ENCODE measurements at places on chromosomes 7 and 10.

DNA sequence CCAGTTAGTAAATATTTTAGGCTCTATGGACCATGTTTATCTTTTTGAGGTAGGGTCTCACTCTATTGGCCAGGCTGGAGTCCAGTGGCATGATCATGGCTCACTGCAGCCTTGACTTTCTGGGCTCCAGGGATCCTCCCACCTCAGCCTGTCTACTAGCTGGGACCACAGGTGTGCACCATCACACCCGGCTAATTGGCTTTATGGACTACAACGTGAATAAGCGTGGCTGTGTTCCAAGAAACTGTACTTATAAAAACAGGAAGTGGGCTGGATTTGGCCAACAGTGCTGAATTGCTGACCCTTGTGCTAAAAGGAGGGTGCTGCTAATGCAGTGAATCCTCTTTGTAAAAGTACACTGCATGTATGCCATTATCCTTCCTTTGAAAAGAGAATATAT is 111.7 kb upstream of the CDK13 start:
- DNase-seq, result no peak

DNA sequence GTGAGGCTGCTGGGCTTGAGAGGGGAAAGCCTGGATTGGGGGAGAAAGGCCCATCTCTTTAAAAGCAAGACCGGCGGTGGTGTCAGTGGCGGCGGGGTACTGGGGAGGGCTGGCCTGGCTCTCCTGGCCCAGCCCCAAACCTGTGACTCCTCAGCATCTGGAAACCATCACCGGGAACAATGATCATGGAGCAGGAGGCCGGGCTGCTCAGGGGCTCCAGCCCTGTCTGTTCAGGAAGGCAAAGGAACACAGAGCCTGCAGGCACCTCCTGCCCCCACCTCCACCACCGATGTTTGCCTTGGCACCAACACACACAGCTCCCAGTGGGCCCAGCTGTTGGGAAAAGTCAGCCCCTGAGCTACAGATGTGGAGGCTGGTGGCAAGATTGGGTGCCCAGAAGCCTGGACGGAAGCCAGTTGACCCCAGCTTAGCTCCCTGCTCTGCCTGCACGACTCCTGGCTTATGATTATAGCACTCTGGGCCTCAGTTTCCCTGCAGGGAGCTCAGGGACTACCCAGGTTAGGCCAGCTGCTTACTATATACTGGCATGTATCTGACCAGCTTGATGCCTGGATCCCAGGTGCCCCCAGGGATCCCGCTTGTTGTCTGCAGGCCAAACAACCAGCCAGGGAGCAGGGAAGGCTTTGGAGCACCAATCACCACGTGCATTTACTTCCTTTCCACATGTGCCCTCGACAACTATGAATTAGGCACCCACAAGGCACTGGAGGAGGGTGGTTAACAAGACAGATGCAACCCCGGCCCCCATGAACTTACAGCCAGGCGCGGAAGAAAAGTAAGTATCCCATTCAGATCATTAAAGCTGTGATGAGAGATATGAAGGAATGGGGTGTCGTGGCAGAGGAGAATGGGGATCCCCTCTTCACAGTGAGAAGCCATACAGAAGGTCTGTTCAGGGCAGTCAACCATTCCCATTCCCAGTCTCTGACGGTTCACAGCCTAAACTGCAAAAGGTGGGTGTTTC is 37.3 kb downstream of the ZCCHC24 start:
- DNase-seq, result peak; percentile 86

DNA sequence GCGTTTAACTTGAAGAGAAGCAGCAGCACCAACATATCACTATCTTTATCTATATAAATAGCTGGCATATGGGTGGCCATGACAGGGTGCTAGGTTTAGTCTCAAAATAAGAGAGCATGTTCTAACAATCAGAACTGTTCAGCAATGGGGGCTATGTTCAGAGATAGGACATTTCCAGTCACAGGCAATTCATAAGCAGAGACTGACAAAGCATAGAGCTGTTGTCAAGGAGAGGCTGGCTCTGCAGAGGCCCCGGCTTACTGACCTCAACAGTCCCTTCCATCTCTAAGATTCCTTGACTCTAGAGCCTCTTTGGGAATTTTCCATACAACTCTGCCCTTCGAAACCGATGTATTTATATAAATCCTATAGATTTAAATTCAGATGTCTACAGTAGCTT is 17.2 kb downstream of the ANK3 start:
- no peak for DNase-seq

DNA sequence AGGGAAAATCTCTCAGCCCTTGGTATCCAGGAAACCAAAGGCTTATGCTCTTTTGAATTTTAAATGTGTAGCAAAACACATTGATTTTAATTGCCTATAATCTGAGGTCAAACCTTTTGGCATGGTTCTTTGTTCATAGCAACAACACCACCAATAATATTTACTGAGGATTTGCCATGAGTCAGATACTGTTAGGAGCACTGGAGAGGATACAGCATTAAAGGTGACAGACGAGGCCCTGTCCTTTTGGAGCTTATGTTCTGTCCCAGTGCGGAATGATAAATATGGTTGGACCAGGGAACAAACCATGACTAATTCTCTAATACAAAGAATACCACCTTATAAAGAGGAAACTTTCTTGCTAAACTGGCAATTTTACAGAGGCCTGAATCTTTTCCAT is 176.6 kb downstream of the CTNNA3 start:
- no peak for DNase-seq

DNA sequence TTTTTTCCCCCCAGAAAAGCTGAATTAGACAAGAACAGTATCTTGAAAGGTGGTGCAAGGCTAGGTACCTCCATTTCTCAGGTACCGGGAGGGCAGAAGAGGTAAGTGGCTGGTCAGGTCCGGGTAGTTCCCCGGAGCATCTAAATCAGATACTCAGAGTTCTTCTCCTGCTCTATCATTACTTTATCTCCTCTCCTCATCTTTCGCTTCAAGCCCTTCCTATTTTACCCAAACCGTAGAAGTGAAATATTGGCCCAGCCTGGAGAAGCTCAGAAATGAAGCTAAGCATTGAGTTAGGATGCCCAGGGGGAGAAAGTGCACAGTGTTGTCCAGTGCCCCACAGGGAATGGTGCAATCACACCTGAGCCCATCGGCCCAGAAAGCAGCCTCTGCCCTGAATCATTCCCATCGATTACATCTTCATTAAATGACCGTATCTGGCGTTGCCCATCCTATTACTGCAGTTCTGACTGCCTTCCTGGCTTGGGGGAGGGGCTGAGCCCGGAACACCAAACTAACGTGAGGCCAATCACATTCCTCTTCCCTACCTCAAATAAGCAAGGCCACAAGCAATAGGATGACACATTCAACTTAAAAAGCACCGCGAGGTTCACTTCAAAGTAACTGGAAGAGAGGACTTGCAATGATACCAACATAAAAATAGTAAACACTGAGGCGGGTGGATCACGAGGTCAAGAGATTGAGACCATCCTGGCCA is 116.5 kb downstream of the PRPF18 start:
- no peak for DNase-seq

DNA sequence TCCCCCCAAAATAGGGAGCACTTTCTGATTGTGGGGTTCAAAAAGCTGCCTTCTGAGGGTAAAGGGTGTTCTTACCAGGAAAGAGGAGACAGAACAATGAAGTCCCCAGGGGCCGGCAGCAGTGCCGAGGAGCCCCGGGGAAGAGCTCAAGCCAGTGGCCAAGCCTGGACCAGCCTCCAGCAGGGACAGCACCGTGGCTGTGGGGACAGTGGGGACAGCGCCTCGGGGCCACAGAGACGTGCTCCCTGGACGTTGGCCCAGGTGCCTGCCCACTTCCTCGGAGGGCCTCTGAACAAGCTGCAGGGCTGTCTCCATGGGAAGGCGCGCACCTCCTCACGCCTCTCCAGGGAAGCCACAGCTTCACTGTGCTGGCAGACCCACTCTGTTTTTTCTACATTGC is 312.6 kb downstream of the PTPRN2 start:
- no peak for DNase-seq

DNA sequence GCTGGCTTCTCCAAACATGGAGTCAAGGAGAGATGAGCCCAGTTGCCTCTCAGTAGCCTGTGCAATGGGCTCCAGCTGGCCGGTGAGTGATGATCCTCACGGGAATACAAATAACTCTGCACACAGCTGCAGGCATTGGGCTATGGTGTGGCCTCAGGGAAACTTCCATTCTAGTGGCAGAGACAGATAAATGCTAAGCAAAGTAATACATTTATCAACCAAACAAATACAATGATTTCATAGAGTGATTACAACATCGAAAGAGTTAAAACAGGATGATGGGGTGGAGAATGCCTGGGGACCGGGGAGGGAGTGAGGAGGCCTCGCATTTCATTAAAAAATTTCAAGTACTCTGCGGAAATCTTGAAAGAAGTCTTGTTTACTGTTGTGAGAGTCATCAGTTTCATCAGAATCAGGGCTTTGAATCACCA is 15.0 kb upstream of the AKR1B1 start:
- no peak for DNase-seq

DNA sequence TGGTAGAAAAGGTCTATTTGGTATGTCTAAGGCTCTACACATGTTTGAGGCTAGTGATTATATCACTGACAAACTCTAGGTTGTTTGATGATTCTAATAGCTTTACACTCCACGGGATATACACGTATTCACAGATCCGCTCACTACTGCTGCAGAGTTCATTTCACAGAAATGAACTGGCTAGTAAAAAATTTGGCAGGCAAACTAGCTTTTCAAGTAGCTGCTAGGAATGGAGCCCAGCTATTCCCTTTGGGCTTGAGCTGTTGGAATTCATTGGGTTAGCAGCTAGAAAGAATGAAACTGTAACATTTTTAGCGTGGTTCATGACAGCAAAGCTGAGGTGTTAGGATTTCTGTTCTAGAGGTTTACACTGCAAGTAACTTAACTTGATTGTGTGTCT is 37.6 kb downstream of the R3HCC1L start:
- DNase-seq, result no peak

DNA sequence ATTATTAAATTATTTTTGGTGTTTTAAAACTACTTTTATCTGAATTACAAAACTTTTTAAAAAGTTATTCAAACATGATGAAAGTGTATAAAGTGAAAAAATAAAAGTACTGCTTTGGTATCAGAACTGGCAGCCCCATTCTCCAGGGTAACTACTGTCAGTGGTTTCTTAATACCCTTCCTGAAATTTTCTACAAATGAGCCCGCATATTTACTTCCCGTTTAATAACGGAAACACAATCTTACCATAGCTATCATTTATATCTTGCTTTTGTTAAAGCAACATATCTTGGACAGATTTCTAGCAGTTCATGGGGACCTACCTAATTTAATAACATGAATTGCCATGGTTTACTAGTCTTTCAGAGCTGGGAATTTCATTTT is 249.9 kb downstream of the RNLS start:
- DNase-seq, result no peak

DNA sequence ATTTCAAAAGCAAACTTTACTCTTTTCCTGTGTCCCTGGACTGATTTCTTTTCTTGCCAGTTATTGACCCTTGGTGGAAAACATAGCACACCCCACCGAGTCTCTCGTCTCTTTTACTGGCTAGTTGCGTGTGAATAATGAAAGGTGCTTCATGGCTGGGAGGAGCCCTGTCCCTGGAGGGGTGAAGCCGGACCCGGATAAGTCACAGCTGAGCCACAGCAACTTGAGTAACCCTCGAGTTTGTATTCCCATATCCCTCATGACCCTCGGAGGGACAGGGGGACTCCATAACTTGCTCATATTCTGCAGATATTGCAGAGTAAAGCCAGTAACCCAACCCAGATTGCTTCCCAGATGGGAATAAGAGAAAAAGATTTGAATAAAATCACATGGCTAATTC is 147.5 kb upstream of the FRMD4A start:
- DNase-seq, result no peak

- DNase-seq, result no peak
These were observed 33.2 kb upstream of the CALU start for GRCh38 chr7:128705891-128706333.

DNA sequence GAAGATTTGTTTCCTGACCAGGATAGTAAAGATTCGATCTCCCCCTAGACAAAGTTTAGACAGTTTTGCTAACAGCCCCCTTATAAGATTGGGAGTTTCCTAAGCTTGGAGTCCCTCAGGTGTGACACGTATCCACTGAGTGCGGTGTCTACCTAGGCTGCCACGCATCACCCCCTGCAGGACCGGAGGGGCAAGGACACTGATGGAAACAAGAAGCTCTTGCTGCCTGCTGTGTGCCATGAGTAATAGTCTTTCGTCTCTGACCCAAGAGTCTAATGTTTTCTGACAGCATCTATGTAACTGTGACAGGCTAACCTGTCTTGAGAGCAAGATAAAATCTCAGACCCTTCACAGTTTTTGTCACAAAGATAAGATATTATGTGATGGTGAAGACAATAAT is 173.5 kb downstream of the SEMA3E start:
- no peak for DNase-seq

GRCh38 chr10:95795602-95796001 is 39.6 kb downstream of the ENTPD1 start:
- no peak for DNase-seq

GRCh38 chr7:116210345-116211005 is at the start of gene TES:
Gene TES, plus strand, starts transcription at chr7:116210539. Its CDS starts 169 bp downstream, at chr7:116210708.
- DNase-seq, result no peak

- no peak for DNase-seq
These were observed 30.9 kb upstream of the KMT2E start for GRCh38 chr7:104983076-104983577.

DNA sequence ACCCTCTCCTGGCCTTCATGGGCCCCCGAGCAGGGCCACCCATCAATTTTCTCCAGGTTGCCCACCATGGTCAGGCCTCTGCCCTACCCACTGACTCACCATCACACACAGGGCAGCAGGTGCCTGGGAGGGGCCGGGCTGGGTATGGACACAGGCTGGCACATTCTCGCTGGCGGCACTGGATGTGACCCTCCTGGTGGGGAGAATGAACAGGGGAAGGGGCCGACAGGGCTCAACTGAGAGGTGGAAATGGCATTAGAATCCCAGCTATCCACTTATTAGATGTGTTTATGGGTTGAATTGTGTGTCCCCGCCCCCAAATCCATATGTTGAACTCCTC is 16.4 kb downstream of the KCP start:
- DNase-seq, result no peak

- no peak for DNase-seq
These were observed 56.7 kb downstream of the JCAD start for GRCh38 chr10:30002426-30003266.

DNA sequence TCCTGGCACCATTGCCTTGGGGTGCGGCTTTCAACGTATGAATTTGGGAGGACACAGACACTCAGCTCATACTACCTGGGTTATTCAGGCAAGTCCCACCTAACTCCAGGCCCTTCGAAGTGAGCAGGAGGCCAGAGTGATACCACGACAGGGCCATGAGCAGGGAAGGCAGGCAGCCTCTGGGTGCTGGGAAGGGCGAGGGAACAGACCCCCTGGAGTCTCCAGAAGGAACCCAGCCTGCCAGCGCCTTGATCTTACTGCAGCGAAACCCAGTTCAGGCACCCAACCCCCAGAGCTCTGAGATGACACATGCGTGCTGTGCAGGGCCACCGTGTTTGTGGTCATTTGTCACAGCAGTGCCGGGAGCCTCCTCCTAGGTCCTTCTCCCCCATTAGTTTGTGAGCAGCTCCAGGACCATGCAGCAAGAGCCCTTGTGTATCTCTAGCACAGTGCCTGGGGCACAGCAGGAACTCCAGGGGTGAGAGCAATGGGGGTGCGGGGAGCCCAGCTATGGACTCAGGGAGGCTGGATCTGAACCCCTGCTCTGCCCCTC is 7.7 kb upstream of the INSIG1 start:
- DNase-seq, result no peak

All from brain pericyte (primary cell).